ENCODE measurements at places on chromosomes 3 and 15. TPM values are rescaled to one million over a fixed set of nuclear protein-coding genes. Genes with fewer than 3 reads are reported as not detected.

APBA2 gene
- 18.2 TPM for total RNA-seq

DNA sequence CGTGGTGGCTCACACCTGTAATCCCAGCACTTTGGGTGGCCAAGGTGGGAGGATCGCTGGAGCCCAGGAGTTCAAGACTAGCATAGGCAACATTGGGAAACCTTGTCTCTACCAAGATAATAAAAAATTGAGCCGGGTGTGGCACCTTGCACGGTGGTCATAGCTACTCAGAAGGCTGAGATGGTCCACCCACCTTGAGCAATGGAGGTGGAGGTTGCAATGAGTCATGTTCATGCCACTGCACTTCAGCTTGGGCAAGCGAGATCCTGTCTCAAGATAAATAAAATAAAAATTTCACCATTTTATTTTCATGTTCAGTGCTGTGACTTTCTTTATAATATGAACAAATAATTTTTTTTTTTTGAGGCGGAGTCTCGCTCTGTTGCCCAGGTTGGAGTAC lies 12.5 kb downstream of the MAPK6 start:
- DNase-seq, result peak; percentile 19

DNA sequence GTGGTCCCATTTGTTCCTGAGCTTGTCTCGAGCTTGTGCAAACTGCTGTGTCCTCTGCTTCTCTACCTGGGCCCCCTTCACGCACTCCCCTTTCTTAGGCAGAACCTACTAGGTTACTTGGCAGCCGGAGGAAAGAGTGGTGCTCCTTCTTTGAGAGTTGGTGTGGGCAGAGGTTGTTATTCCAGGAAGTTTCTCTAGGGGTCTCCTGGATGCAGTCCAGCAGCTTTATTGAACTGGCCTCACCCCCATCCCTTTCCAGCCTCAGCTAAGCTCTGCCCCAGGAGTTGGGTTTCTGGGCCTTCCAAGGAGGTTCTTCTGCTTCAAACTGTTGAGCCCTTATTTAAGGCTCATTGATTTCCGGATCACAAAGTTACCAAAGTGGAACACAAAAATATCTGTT lies 103.2 kb downstream of the C3orf70 start:
- DNase-seq, result no peak

DNA sequence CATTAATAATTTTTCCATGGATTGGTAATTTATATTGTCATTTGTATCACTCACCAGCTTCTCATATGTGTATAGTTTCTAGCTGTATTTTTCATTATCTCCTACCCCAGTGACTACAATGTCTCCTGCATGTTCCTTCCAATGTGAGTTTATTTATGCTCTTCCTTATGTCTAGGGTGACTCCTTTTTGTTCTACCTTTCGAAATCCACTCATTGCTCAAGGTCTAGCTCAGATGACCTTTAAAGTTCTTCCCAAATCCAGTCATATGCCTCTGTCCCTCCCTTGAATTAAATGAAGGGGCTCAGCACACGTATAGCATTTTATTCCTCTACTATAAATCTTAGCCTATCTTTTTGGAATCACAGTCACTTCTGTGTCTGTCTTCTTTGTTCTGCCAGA lies 53.0 kb downstream of the TMEM45A start:
- DNase-seq, result no peak

DNA sequence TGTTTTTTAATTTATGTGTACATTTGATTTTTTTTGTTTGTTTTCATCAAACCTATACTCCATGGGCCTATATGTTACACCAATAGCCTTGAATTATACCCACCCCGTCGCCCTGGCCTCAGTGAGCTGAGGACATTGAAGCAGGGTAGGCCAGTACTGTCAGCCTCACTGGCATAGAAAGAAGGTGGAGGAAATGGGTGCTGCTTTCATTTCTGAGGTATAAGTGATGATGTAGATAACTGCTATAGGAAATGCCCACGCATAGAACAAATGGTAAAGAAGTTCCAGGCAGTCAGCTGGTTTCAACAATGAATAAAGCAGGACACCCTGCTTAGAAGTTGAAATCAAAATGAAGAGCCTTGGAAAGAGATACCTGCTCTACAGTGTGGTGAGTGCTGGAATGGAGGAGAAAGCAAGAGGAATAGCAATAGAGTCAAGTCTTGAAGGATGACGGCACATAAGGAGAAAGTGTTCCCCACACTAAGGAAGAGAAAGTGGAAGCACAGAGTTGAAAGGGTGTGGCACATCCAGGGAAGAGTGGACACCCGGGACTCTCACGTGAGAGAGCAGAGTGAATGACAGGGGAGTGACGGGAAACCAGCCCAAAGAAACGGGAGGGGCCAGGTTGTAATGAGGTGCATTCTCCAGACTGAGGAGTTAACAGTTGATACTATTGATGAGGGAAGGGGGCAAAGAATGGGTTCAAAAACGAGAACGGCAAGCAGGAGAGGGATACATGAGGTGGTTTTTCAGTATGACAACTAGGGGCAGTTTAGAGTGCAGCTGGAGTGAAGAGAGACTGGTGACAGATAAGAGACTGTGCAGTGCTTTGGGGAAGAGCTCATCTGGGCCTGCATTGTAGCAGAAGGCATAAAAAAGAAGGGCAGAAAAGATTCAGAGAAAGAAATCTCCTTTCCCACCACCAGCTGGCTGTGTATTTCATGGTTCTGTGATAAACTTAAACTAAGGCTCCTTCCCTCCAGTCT lies 70.5 kb downstream of the KLHL25 start:
- DNase-seq, result no peak

PPM1L gene
- total RNA-seq, result 2.1 TPM

- DNase-seq, result no peak
Observed at GRCh38 chr3:69446402-69447072, 60.6 kb upstream of the FRMD4B start.

DNA sequence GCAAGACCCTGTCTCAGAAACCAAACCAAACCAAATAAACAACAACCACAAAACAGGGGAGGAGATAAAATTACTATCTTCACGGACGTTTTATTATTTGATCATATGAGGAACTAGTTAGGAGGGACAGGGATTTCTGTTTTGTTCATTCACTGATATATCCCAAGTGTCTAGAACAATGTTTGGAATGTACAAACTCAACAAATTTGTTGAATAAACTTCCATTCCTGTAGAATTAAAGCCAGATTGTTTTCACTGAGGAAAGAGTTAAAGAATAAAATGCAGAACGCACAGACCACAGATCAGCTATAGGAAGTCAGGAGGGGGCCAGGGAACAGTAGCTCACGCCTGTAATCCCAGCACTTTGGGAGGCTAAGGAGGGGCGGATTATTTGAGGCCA lies 6.5 kb upstream of the STRC start:
- DNase-seq, result no peak

DNA sequence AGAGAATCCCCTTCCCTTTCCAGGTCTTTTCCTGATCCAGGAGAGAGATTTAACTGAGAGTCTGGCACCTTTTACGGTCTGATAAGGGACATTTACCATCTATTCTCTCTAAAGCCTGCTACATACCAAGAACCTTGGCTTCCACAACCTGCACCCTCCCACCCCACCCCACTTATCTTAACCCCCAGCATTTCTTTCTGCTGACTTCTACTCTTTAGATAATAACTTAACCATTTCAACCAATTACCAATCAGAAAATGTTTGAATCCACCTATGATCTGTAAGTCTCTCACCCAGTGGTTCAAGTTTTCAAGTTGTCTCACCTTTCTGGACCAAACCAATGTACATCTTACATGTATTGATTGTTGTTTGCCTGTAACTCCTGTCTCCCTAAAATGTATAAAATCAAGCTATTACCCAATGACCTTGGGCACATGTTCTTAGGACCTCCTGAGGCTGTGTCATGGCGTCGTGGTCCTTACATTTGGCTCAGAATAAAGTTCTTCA lies 74.0 kb downstream of the MCF2L2 start:
- no peak for DNase-seq

CCR9 gene
- not detected for total RNA-seq

DNA sequence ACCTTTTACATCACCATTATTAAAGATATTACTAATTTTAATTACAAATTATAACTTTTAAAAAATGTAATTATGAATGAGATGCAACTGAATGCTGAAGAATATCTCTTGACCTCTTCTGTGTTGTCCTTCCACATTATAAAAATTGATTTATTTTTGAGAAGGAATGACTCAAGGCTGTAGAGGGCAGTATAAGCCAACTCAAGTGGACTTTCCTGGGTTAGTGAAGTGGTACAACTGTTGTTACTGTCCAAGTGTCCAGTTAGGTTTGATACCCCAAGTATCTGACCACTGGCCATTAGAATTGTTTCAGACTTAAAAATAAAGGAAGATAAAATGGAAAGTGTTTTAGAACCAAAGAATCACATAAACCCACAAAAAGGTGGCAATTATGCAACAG lies 51.9 kb downstream of the BBX start:
- DNase-seq, result peak; percentile 42

DNA sequence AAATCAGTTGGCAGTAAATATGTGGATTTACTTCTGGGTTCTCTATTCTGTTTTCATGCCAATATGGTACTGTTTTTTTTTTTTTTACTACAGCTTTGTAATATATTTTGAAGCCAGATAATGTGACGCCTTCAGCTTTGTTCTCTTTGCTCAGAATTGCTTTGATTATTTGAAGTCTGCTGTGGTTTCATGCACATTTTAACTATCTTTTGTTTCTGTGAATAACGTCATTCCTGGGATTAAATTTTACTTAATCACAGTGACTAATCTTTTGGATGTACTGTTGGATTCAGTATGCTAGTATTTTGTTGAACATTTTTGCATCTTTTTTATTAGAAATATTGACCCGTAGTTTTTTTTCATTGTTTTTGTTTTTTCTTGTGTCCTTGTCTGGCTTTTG lies 576.5 kb downstream of the ZNF385D start:
- peak; percentile 89 for DNase-seq

DNA sequence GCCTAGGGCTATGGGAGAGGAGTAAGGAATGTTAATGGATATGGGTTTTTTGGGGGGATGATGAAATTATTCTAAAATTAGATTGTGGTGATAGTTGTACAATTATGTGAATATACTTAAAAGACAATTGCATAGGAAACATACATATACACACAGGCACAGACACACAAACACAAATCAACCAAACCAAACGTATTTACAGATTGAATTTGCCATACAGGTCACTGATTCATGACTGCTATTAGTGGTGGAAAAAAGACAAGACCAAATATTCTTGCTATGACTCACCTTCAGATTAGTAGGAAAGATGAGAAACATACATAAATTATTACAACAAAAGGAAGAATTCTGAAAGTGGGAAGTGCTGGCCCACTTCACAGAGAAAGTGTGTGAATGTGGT lies 85.3 kb downstream of the C3orf38 start:
- peak; percentile 68 for DNase-seq

GRCh38 chr3:9257092-9257491 lies 7.6 kb upstream of the SRGAP3 start:
- no peak for DNase-seq

TRIM42 gene
- not detected for total RNA-seq

DNA sequence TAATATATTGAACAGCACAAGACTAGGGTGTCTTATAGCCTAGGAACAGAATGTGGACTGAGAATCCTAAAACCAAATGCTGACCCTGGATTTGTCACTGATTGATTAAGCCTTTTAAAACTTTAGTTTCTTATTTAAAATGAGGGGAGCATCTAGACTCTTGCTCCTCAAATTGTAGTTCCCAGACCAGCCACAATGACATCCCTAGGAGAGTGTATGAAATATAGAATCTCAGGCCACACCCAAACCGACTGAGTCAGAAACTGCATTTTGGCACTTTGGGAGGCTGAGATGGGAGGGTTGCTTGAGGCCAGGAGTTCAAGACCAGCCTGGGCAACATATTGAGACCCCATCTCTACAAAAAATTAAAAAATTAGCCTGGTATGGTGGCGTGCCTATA lies 287.8 kb upstream of the UMPS start:
- DNase-seq, result no peak

CELF6 gene
- total RNA-seq, result 0.17 TPM

SYNPR gene
- not detected for total RNA-seq

DNA sequence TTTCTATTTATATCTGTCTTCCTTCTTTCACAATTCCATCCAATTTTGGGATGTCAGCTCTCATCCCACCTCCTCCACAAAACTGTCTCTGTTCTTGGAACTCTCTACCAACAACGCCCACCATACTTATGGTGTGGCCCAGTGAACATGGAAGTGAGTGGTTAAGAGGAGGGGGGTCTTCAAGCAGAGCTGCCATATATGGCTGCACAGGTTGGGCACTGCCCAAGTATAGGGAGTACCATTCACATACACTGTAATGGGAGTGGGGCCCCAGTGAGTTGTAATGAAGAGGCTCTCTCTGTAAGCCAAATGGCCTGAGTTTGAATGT lies 7.9 kb upstream of the CAMK1 start:
- no peak for DNase-seq

RFX7 gene
- total RNA-seq, result 5.6 TPM

CHST13 gene
- total RNA-seq, result under 0.01 TPM

- peak; percentile 63 for DNase-seq
Observed at GRCh38 chr3:153901991-153902390, 219.2 kb upstream of the ARHGEF26 start.

GRCh38 chr3:123480428-123480827 lies 31.5 kb upstream of the ADCY5 start:
- DNase-seq, result no peak

- DNase-seq, result no peak
Observed at GRCh38 chr3:191327526-191327925, 1.7 kb upstream of the CCDC50 start.

DNA sequence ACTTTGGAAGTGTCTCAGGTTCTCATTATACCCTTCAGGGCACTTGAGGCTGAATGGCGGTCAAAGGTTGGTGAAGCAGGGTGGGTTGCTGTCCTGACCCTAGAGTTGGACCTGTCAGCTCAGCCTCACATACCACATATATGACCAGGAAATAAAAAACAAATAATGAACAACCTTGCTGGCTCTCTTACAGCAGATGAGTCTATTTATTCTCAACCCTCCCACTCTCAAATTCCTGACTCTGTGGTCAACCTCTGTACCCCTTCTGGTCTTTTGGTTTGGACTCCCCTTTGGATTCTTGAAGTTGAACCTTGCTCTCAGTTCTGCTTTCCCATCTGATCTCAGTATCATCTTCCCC lies 16.9 kb downstream of the PPP2R3A start:
- DNase-seq, result no peak

DNA sequence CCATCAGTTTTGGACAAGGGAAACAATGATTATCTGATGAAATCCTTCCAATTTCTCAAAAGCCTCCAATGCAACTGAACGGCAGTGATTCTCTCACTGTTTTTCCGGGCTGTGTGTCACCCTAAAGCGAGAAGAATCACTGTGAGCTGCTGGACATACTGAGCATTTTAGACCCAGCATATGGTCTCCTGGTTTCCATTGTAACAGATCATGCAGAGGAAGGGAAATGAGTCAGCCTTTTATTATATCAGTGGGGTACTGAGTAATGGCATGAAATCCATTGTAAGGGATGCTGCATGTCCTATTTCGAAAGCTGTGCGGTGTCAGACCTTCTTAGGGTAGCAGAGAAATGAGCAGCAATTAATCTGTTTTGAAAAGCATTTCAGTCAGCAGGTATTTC lies 287.1 kb downstream of the IL5RA start:
- DNase-seq, result peak; percentile 36

C3orf20 gene
- not detected for total RNA-seq

EXOG gene
- total RNA-seq, result 14.2 TPM

VILL gene
- total RNA-seq, result 6.7 TPM
